ENCODE measurements at places on chromosomes 6 and 20.

GRCh38 chr20:24691901-24692351 is 222.5 kb downstream of the SYNDIG1 start:
- no peak for DNase-seq

DNA sequence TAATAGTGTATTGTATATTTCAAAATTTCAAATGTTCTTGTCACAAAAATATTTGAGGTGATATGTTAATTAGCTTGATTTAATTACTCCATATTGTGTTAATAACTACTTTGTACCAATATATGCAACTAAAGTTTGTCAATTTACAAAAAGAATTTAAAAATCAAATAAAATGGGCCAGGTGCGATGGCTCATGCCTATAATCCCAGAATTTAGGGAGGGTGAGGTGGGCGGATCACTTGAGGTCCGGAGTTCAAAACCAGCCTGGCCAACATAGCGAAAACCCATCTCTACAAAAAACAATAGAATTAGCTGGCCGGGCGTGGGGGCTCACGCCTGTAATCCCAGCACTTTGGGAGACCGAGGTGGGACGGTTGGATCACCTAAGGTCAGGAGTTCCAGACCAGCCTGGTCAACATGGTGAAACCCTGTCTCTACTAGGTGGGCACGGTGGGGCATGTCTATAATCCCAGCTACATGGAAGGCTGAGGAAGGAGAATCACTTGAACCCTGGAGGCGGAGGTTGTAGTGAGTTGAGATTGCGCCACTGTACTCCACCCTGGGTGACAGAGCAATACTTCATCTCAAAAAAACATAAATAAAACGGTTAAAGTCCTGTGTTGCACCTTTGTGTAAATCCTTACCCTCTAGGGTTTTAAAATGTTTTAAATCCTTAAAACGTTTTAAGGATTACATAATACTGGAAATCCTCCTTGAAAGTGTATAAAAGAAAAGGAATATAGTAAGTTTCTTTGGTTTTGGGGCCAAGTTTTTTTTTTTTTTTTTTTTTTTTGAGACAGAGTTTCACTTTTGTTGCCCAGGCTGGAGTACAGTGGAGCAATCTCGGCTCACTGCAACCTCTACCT is 4.0 kb downstream of the HSPA1B start:
- DNase-seq, result no peak

DNA sequence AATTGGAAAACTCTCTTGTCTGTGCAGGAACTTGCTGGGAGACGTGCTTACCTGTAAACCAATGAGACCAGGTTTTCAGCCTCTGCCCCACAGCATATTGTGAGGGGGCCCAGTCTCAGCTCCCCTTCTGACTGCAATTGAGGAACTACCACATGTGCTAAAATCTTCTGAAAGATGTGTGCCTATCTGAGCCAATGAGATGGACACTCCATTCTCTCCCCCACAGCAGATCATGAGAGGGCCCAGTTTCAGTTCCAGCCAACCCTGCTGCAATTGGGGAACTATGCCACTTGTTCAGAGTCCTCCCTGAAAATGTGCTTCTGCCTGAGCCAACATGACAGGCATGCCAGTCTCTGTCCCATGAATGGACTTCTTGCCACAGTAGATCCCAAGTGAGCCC is 20.9 kb upstream of the PI3 start:
- peak; percentile 6 for DNase-seq

- no peak for DNase-seq
Measured at GRCh38 chr6:144697801-144698200, 412.7 kb downstream of the UTRN start.

DNA sequence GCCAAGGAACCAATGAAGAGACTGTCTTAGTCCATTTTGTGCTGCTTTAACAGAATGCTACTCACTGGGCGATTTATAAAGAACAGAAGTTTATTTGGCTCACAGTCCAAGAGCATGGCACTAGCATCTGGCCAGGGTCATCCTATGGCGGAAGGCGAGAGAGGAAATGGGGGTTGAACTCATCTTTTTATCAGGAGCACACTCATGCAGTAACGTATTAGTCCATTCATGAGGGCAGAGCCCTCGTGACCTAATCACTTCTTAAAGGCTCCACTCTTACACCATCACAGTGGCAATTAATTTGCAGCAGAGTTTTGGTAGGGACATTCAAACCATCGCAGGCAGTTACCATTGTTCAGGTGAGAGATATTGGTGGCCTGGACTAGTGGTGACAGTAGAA is 8.5 kb downstream of the ARFGEF2 start:
- DNase-seq, result no peak

DNA sequence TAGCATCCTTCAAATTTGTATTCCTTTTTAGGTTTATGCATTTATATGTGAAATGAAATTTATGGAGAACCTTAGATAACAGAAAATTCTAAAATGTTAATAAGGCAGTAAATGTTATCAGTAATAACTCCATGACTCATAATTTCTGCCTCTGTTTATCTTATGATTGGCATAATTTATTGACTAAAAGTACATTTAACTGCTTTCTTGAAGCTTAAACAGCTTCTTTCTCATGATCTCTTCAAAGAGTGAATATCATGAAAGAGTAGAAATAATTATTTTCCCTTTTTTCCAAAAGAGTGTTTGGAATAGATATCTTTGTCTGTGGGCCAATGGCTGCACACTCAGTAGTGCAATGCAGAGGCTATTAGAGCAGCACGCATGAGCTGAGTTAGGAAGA is 91.3 kb downstream of the SHLD1 start:
- DNase-seq, result no peak

- no peak for DNase-seq
Measured at GRCh38 chr6:20020526-20020925, 183.4 kb downstream of the ID4 start.

DNA sequence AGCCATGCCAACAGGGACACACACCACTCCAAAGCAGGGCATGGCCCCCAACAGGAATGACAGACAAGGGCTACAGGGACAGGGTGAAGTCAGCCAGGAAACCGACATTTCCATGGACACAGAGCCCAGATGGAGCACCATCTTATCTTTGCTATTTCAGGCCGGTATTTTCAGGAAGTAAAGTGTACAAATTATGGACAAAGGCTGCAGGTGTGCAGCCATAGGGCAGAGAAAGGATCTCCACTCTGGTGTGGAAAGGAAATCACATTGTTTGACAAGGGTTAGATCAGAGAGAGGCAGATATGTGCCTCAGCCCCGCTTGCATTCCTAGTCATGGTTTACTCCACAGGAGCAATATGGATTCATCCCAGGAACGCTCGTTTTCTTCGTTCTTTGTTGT is 81.7 kb upstream of the SLC22A23 start:
- no peak for DNase-seq

DNA sequence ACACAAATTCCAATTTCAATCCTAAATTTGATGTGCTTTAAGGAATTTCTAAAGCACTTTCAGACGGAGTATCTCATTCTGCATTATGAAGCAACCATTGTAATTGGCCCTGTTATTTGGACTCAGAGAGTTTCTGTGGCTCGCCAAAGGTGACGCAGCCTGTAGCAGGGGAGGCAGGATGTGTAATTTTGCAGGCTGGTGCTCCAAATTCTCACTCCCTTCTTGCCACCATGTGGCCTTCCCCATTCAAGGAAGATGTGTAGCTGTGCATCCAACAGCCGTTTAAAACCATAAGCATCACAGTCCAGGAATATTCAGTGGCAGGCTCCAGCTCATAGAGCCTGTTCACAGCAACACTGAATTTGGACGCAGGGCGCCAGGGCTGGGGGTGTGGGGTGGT is 45.8 kb downstream of the AGPAT4 start:
- no peak for DNase-seq

GRCh38 chr20:10309326-10309725 is 90.7 kb downstream of the SNAP25 start:
- no peak for DNase-seq

DNA sequence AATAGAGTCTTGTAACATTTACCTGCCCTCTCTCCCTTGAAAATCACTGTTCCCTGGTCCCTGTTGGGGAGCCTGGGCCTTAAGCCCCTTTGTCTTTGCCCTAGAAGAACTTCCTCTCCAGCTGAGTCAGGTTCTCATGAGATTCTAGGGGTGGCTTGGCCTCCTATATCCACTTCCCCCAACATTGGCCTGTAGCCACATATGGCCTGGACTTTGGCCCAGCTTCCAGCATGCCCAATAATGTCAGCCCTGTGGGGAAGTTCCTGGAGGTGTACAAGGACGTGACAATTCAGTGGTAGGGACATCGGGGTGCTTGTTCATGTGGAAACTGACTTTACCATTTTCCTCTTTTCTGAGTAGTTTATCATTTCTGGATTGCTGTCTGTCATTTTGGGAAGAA is 17.2 kb upstream of the MAS1L start:
- DNase-seq, result no peak

DNA sequence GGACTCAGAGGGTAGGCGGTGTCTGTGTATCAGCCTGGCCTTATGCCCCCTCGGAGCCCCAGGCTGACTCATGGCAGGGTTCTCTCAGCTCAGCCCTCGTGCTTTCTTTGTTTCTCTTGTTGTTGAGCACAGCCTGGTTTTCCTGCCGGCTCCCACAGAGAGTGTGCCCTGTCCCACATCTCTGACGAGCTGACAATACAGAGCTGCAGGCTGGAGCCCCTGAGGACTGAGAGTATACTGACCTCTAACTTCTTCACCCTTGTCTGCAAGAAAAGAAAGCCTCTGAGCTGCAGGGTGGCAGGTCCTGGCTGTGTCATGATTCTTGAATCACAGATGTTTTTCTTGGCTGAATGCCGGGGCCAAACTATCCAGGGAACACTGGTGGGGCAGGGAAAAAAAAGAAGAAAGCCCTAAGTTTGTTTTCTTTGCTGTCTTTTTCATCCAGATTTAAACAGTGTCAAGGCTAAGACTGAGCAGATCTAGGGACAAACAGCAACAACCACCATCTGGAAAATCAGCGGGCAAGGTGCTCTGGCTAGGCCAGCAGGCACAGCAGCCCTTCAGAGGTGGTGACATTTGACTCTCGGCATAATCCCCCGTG is 63.3 kb upstream of the ZNF133 start:
- no peak for DNase-seq

DNA sequence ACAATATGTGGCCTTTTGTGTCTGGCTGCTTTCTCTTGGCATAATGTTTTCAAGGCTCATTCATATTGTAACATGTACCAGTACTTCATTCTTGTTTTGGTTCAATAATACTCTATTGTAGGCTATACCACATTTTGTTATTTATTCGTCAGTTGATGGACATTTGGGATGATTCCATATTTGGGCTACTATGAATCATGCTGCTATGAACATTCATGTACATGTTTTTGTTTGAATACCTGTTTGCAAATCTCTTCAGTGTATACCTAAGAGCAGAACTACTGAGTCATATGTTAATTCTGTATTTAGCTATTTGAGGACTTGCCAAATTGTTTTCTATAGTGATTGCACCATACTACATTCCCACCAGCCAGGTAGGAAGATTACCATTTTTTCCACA is 259.9 kb downstream of the GMPR start:
- DNase-seq, result no peak

GRCh38 chr20:38842026-38842425 is 36.5 kb downstream of the PPP1R16B start:
- peak; percentile 71 for DNase-seq

DNA sequence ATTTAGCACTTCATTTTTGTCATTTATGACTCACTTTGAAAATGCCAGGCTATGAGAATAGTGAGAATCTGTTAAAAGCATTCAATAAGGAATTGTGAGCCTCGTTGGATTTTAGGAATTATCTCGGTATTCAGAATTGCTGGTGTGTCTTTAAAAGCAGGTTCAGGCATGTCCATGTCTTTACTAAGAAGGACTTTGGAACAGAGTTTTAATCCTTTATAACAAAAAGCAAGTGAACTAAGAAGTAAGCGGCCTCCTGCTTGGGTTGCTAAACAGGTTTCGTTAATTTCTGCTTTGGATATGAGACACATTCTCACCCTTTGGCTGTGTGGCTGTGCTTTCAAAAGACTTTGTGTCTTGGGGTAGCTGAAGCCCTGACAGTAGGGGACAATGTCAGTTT is 74.9 kb downstream of the IGF2R start:
- no peak for DNase-seq

DNA sequence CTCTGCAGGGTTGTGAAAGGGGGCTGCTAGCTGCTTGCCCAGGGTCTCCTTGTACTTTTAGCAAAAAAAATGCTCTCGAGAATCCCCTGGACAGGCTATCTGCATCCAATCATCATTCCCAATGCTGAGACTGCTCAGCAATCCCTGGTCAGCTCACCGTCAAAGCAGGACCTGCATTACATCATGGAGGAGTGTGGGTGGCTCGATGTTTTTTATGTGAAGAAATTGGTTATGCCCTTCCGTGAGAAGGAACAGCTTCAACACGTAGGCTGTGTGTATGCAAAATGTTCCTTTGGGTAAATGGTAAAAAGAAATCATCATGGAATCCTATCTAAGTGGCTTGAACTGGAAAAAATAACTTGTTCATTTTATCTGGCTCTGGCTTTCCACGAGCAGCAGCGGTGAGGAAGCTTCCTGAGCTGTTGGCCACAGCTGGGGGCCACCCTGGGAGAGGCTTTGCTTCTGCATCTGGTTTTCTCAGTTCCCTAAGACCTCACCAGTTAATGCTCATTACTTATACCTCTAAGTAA is 111.4 kb downstream of the FYN start:
- DNase-seq, result no peak

DNA sequence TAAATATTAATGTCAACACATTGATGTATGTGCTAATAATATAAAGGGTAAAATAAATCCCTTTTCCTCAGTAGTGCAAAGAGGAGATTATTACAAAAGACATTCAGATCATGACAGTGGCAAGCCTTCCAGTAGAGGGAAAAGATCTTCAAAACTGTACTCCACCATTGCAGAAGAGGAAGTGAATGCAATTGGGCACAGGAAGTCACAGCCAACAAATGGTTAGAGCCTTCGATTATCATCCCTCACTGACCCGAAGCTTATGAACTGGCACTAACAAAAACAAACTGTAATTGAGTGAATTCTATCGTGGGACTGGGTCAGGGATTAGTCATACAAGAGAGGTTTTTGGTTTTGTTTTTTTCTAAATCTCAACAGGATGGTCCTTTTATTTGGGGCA is 39.3 kb upstream of the SCGN start:
- DNase-seq, result no peak

- no peak for DNase-seq
Measured at GRCh38 chr6:139376604-139377218, 2.3 kb upstream of the CITED2 start.

DNA sequence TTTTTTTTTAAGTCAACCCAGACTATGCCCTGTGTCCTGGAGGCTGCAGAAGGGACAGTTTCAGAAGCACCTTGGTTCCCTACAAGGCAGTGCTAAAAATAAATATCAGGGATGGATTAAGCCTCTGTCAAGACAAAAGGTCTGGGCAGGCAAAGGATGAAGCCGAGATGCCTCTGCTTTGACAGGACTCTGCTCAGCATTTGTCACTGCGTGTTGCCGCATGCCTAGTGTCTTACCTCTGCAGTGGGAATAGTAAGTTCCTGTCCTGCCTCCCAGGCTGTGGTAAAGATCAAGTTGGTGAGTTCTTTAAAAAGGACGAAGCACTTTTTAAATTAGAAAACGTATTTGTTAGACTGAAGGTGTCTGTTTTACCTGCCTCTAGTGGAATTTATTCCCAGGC is 15.1 kb downstream of the AAR2 start:
- DNase-seq, result no peak

- no peak for DNase-seq
Measured at GRCh38 chr6:95143408-95144180, 433.7 kb upstream of the MANEA start.

- DNase-seq, result no peak
Measured at GRCh38 chr20:17460119-17460518, 71.1 kb downstream of the BFSP1 start.

- DNase-seq, result no peak
Measured at GRCh38 chr6:163526346-163526745, 111.8 kb downstream of the QKI start.

Data from CD4-positive, alpha-beta T cell treated with Interleukin-4 for 4 hours (primary cell).